Right ventricle myocardium superior (tissue), 1 donor: ENCODE measurements at places on chromosomes 5 and 9.
A peak's percentile ranks its signal among the peaks of the same experiment; 100 is the strongest.

DNA sequence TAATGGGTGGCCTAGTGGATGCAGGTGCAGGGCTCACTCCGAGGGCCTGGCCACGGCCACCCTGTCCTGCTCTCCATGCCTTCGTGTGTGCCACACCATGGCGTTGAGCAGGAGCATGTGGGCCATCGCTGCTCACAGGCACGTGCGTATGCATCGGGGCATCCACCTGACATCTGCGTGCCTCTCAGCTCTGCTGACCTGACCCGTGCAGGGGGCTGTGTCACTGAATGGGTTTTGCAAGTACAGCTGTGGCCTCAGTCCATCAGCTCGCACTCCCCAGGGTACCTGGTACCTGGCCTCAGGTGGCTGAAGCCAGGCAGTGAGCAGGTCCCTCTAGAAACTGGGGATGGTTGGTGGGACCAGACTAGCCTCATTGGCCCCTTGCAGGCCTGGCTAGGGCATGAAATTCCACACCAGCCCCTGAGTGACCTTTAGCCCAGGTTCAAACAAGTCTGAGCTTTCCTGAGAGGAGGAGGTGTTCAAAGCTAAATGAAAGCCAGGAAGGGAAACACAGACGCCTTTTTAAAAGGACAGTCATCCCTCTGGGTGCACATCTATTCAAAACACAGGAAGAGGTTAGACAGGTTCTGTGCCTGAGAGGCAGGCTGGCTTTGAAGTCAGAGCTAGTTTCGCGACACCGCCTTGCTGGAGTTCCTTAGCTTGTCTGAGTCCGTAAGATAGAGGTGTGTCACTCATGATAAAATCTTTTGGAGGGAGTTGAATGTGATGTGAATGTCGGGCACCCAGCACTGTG lies 74.0 kb downstream of the MACROH2A1 start:
- DNase-seq: no peak

DNA sequence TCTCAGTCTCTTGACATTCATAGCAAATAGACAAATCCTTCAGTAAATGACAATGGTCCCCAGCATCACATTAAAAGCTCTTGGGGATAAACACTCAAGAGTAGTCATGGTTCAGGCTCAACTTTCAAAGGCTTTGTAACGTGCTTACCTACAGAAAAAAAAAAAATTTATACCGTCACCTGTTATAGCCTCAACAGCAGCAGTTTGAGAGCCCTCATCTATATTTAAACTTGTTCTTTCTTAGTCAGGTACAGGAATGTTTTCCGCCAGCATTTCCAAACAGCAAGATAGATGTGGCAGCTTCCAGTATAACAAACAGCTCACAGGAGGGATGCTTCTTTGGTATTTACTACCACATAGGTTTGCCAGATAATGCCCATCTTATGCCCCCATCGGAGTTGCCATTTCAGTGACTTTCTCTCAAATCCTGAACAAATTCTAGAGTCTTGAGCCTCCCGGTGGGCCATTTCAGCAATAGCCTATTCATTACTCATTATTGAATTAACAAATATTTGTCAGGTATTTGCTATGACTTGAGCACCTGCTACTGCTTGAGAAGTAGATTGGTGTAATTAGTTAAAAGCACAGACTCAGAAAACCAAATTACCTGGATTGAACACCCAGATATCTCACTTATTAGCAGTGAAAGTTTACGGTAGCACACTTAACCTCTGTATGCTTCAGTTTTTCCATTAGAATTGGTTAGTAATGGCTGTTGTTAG lies 470.0 kb downstream of the EBF1 start:
- DNase-seq: no peak

DNA sequence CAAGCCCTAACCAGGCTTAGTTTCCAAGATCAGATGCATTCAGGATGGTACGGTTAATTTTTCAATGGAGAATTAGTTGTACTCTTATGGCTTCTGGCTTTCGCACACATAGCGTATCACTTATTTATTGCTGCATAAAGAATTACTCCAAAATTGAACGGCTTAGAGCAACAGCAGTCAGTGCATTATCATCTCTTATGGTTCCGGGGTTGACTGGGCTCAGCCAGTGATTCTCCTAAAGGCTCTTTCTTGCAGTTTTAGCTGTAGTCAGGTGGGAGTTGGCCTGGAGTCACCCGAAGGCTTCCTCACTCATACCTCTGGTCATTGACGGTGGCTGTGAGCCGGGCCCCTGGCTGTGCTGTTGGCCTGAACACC lies 595 bp upstream of the GRHPR start:
- no peak for DNase-seq

DNA sequence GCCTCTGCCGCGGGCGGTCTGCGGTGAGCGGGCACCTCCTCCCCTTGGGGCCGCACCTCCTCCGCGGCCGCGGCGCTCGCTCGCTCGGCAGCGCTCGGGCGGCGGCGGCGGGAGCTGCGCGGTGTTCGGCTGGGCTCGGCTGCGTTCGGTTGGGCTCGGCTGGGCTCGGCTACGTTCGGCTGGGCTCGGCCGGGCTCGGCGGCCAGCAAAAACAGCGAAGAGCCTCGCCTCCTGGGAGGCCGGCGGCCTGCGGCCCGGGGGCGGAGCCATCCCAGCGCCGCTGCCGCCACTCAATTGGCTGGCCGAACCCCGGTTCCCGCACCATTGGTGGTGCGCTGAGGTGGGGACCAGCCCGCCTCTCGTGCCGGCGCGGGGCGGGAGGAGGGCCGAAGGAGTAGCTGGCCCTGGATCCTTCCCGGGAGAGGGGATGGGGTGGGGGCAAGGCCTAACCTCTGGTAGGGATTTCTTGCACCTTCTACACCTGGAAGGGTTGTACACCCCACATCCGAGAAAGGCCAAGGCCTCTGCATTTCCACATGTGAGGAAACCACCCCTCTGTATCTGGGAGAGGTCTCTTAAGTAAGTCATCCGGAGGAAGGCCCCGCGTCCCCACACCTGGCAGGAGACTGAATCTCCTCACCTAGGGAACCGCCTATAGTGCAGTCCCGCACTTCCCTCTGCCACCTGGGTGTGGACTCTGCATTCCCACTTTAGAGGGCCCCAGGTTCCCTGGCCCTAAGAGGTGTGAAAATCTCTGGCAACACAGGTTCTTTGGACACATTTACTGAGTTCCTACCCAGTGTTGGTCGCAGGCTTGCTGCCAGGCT lies at the start of gene ENHO:
TSS of gene ENHO (minus strand) at position 20 of the 827 bp plus-strand sequence. CDS start 1,295 bp downstream, outside the sequence.
- peak; percentile 93 for DNase-seq

GRCh38 chr5:35880156-35880555 lies 23.5 kb downstream of the IL7R start:
- DNase-seq: no peak

DNA sequence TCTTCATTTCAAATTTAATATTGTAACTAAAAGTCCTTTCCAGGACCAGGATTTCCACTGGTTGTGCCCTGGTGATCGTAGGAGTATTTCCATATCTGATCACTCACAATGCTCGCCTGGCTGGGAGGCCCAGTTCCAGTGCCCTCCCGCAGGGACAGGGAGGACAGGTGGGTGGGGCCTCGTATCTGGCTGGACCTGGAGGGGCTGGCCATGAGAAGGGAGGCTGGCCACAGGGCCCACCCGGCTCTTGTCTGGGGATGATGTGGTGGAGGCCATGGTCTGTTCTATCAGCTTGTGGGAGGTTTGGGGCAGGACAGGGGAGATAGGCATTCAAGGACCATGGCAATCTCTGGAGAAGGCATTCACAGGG lies 286.4 kb downstream of the GADD45G start:
- peak; percentile 60 for DNase-seq

GRCh38 chr9:76613974-76614373 lies 150.3 kb upstream of the PCA3 start:
- no peak for DNase-seq

- DNase-seq: peak; percentile 79
These were observed 125.3 kb upstream of the IRX4 start for GRCh38 chr5:2007878-2008501.

DNA sequence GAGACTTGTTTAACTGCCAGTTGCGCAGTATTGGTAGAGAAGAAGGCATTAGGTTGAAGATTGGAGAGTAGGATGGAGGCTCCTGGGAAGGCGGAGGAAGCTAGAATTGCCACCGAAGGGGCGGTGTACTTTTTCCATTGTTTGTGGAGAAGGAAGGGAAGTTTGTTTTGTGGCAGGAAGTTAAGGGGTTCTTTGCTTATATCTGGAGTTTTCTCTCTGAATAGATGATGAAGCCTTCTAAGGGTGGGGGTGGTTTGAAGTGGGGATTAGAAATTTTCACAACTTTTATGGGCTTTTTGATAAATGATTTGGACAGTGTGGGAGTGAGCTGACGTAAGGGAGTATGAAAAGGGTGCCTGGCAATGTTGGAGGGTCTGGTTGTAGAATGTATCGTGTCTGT lies 59.3 kb downstream of the SNX30 start:
- no peak for DNase-seq
